ENCODE measurements at places on chromosomes 2 and 18.

DNA sequence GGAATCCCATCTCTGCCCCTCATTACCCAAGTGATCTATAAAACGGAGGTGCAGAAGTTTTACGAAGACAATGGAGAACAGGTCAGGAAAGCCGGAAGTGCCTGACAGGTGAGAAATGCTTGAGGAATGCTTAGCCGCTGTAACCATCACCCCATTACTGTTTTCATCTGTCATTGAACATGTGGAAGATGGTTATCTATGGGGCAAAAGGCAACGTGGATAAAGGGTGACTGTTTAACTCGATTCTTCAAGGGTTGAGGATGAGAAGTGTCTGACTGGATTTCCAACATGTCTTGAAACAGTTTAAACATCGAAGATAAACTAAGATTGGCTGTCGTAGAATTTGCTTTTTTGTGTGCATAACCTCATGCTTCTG, 17.3 kb downstream of the HK2 start:
- no peak for DNase-seq

DNA sequence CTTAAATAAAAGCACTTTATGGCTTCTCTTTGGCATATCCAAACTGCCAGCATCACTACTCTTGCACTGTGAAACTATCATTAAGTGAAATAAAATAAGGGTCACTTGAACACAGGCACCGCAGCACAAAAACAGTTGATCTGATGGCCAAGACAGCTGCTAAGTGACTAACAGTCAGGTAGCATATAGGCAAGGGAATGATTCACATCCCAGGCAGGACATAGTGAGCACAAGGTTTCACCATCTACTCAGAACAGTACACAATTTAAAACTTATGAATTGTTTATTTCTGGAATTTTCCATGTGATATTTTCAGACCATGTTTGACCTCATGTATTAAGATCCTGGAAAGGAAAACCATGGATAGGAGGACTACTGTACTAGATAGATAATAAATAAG, 214.2 kb downstream of the MREG start:
- no peak for DNase-seq

DNA sequence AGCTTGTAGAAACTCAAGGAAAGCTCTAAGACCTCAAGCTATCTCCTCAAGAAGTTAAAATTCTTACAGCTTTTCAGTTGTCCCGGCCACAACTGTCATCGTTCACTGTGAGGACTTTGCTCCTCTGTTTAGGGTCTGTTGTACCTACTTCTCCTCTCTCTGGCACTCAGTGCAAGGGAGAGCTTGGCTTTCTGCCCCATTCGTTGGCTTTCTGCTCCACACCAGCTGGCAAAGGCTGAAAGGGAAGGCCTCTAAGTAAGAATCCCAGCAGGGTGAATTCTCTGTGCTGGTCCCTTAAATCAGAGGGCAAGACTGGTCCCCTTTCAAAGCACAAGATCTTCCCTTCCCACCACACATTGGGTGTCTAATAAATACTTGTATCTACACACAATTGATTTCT, 17.3 kb downstream of the ZBTB7C start:
- no peak for DNase-seq

DNA sequence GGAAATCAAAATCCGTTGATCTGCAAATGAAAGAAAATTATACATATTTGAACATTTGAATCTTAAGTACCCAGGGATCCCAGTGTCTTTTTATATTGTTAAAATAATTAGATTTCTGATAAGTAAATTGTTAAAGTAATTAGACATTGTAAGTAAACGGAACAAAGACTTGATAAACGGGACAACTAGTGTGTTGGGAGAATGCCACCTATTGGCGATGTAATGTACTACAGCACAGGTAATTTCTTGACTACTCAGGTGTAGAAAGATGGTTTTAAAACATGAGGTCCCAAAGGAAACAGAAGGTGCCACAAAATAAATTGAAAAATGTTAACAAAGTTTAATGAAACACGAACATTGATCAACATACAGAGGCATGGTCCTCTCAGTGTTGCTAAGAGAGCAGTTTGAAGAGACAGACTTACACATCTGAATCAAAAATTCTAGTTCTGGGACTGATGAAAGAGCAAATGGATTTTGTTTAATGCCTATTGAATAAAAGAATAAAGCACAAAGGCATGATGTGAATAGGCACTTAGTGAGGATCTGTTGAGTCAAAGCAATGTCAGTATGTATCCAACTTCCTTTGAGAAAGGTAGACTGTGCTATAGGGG, 103.4 kb upstream of the RASGRP3 start:
- DNase-seq, result no peak

- DNase-seq, result peak; percentile 27
Observed at GRCh38 chr18:5890331-5891183, 4.8 kb downstream of the TMEM200C start.

- DNase-seq, result no peak
Observed at GRCh38 chr18:5975111-5976002, 80.0 kb upstream of the TMEM200C start.

DNA sequence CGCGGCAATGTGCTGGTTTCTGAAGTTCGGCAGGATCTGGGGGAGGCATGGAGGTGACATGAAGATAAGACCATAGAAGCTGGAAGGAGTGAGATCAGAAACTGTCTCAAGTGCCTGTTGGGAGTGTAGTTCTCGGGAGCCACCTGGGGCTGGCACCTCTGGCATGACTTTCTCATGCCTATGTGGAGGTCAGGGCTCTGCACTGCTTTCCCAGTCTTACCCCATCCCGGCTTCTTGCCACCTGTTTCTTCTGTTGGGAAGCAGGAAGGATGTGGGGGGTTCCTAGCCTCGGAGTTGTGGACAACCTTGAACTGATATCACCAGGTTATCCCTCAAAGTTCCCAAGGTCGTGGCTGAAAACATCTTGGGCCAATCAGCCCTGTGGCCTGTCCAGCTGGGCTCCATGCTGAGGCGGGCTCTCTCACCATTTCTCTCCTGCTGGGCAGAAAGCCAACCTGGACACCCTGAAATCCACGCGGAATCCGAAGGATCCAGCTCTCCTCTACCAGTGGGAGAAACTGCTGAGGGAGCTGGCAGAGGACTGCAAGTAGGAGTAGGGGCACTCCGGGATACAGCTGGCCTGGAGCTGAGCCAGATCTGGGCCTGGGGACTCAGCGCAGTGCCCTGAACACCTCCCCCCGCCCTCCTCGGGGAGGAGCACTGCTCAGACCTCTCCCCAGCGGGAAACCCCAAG, 42.5 kb downstream of the FER1L5 start:
- DNase-seq, result no peak
